Fibroblast of skin of right biceps (primary cell): ENCODE measurements at places on chromosomes 11 and 22.
A peak's percentile ranks its signal among the peaks of the same experiment; 100 is the strongest.

DNA sequence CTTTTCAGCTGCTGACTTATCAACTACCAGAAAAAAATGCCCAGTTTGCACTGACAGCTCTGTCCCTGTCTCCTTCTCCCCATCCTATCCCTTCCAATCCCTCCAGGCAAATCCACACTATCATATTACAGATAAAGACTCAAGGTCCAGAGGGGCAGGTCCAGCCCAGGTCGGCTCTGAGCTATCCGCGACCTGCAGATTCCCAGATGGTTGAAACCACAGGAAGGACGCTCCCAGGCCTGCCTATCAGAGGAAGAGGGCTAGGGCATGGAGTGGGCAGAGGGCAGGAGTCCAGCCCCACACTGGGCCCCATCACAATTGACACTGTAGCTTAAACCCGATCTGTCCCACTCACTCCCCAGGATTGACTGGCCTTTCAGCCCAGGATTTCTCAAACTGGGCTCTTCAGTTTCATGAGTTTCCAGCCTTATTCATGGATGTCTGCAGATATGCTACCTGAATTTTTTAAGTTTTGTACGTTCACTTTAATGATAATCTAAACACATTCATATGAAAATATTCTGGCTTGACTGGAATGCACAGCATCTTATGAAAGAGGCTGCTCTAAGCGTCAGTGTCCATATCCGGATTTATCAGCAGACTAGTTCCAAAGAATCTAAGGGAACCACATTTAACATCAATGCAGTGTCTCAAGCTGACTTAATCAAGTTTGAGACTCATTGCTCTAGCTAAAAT is 16.4 kb upstream of the FCHSD2 start:
- peak; percentile 50 for DNase-seq

GRCh38 chr11:122023614-122024250 is 92.3 kb downstream of the BLID start:
- DNase-seq, result no peak

GRCh38 chr11:32658639-32659406 is 75.2 kb downstream of the EIF3M start:
- peak; percentile 54 for DNase-seq

DNA sequence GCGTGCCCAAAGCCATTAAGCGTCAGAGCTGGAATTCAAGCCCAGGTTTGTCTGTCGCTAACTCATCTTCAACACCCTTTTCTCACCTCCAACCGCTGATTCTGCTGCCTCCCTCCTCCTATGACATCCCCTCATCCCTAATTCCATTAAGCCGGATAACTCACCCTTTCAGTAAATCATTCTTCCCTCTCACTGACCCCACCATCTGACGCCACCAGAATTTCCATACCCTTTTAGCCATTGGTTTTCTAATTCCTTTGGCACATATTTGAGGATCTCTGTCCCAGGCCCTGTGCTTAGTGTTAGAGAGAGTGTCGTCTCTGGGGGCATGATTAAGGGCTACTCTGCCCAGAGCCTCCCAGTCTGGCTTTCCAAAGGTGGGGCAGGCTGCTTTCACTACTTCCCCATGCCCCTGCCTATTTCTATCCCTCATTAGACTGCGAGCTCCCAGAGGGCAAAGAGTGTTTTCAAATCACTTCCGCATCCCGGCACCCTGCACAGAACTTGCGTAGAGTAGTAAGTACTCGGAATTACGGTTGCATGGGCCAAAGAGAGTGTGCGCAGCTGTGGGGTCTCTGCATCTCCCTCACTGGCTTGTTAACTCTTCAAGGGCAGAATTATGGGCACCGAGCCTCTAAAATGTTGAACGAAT is 3.9 kb downstream of the KLHL35 start:
- DNase-seq, result no peak

- DNase-seq, result no peak
Observed at GRCh38 chr11:112822478-112823274, 138.5 kb upstream of the NCAM1 start.

DNA sequence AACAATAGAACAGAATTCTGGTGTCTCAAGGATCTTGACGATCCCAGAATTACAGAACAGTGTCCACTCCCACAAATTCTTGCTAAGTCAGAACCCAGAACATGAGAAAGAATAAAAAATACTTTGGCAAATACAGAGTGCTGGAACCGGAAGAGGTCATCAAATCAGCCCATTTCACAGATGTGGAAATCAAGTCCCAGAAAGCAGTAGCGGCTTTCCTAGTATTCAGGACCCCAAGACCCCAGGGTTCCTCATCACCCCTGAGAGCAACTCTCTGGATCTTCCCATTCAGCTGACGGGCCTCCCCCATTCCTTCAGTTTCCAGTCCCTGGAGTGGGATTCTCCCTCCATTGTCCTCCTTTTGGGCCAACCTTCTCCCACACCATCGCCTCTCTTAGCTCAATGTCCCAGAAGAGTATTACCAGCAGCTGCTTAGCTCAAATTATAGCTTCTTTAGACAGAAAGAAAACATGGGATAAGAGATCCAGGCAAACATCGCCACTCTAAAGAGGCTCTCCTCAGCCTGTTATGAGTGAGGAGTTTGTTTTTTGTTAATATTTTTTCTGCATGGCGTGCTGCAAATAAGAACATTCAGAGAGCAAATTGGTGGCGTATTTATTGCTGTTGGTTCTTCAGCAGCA is 268.3 kb downstream of the MN1 start:
- no peak for DNase-seq

DNA sequence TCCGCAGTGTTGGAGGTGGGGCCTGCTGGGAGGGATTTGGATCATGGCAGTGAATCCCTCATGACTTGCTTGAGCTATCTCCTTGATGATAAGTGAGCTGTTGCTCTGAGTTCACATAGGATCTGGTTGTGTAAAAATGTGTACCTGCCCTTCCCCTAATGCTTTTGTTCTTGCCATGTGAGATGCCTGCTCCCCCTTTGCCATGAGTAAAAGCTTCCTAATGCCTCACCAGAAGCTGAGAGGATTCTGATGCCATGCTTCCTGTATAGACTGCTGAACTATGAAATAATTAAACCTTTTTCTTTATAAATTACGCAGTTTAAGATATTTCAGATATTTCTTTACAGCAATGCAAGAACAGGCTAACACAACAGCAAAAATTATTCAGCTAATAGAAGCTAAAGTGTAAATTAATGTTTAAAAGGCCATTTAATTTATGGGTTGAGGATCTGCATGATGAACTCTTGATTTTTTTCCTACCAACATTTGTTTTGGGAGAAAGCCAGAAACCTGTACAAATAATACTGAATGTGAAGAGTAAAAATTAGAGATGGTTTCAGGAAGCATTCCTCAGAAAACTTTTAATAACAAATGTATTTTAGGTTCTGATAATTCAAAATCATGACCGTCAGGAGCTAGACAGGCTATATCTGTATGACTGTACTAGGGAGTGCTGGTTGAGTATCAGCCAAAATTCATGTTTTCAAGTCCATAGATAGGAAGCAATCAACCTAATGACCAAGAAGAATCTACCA is 177.5 kb upstream of the GRIA4 start:
- DNase-seq, result no peak

GRCh38 chr22:24105631-24106030 is 75.7 kb upstream of the SUSD2 start:
- no peak for DNase-seq

- DNase-seq, result no peak
Observed at GRCh38 chr11:95157824-95158223, 68.2 kb downstream of the ENDOD1 start.

- no peak for DNase-seq
Observed at GRCh38 chr22:29854432-29854831, 16.4 kb upstream of the ASCC2 start.

GRCh38 chr22:30044369-30044768 is 35.9 kb upstream of the HORMAD2 start:
- DNase-seq, result peak; percentile 92

- no peak for DNase-seq
Observed at GRCh38 chr11:79028225-79028624, 412.6 kb downstream of the TENM4 start.

DNA sequence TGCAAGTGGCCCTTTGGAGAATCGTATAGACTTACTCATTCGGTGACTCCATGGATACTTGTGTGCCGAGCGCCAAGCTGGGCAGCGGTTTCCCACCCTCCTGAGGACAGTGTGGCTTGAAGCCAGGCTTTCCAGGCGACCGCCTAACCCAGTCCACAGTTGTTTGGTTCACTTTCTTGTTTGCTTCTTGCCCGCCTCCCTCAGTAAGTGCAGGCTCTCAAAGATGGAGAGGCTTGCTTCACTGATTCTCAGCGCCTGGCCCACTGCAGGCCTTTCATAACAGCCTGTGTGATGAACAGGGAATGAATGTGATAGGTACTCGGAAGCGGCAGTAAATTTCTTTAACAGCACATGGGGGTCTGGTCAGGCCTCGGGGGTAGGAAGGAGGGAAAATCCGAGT is 11.2 kb upstream of the MDK start:
- DNase-seq, result no peak

DNA sequence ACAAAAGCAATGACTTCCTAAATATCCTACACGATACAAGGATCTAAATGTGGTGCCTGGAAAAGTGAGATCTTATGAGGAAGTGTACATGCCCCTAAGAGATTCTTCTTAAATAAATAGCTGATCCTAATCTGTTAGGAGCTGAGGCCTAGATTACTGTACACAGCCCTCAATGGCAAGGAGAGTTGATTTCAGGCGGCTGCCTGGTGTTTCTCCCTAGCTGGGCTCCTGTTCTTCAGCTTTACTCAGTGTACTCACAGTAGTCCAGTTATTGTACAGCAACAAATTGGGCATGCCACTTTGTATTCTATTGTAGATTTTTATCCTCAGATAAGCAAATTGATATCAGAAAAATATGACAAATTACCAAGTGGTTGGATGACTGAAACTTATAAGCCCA is 358.2 kb upstream of the PDGFD start:
- DNase-seq, result no peak

DNA sequence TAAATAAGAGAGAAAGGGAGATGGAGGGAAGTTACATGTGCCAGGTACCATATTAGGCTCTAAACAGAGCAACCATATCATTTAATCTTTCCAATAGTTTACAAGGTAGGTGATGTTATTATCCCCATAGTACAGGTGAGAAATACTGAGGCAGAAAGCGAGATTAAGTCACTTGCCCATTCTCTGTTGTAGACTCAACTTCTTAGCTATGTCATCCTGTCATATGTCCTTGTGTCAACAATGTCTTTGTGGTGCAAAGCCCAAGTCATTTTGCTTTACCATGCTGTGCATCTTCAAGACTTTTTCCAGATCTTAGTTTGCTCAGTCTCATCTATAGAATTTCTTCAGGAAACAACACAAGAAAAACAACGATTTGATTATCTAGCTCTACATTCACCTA is 205.0 kb upstream of the E2F8 start:
- DNase-seq, result no peak

DNA sequence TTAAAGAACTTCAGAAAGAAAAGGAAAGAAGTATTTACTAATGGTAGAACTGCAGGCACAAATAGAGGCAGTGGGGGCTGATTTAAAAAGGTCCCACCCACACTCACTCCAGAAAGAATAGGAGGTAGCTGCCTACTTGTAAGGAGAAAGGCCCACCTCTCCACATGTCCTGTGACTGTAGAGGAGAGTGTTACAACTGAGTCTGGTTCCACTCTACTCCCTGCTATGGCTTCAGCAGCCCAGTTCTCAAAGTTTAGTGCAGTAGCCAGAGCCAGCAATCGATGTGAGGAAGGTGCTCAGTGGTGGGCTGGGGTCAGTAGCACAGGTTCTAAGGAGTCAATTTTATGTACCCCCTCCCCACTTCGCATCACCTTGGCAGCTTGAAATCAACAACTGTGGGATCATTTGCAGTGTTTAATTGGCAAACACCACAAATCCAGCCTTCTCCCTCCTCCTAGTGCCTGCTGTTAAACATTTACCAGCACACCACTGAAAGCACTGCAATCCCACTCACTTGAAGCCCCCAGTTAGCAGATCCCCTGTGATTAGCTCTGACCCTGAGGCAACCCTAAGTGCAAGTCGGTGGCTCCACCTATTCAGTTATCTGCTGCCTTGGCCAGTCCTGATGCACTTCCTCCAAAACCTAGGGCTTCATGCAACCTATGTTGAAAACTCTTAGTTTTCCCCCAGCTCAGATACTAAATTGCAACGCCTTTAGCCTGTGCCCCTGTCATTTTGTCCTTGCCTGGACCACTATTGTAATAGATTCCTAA is 146.6 kb downstream of the BBOX1 start:
- no peak for DNase-seq

DNA sequence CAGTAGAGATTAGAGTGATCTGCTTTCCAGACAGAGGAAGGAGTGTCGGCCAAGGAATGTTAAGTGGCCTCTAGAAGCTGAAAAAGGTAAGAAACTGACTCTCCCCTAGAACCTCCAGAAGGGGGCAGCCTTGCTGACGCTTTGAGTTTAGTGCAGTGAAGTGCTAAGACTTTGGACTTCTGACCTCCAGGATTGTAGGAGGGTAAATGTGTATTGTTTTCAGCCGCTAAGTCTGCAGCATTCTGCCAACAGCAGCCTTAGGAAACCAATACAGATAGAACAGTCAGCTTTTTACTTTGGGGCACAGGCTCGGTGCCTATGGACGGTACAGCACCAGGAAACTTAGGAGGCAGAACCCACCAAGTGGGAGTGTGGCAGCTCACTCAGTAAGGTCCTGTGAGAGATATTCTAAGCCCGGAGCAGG is 3.6 kb upstream of the TBC1D22A start:
- peak; percentile 57 for DNase-seq

GRCh38 chr11:75174781-75175370 is 24.0 kb downstream of the SLCO2B1 start:
- DNase-seq, result peak; percentile 26

GRCh38 chr22:29150701-29151100 is 55.0 kb upstream of the EMID1 start:
- DNase-seq, result no peak

- no peak for DNase-seq
Observed at GRCh38 chr11:117931331-117931950, 2.2 kb upstream of the TMPRSS13 start.

DNA sequence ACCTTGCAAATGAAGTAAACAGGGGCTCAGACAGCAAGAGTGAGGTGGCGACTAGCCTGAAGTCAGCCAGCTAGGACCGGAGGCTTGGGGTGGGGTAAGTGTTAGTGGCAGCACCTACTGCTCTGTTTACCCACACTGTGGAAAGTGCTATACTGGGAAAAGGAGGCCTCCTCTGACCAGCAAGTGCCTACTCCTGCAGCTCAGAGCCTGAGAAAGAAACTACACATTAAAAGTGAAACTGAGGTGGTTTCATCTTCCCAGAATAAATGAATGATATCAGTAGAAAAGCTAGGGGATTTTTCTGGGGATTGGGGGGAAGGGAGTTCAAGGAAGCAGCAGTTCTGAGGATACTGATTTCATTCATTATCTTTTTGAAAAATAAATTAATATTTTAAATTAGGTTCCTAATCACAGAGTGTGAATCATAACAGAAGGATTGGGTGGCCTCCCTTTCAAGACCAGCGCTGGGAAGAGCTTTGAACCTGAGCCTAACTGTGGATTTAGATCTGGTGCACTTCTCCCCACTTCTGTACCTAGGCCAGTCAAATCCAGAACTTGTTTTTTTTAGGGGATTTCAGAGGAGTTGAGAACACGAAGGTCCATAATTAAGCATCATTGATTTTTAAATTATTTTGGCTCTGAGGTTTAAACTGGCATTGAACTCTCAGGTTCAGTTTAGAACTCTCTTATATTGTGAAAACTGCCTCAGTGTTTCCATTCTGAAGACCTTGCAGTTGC is 48.1 kb upstream of the GRAMD1B start:
- no peak for DNase-seq
